ENCODE measurements at places on chromosomes 13 and 19.

DNA sequence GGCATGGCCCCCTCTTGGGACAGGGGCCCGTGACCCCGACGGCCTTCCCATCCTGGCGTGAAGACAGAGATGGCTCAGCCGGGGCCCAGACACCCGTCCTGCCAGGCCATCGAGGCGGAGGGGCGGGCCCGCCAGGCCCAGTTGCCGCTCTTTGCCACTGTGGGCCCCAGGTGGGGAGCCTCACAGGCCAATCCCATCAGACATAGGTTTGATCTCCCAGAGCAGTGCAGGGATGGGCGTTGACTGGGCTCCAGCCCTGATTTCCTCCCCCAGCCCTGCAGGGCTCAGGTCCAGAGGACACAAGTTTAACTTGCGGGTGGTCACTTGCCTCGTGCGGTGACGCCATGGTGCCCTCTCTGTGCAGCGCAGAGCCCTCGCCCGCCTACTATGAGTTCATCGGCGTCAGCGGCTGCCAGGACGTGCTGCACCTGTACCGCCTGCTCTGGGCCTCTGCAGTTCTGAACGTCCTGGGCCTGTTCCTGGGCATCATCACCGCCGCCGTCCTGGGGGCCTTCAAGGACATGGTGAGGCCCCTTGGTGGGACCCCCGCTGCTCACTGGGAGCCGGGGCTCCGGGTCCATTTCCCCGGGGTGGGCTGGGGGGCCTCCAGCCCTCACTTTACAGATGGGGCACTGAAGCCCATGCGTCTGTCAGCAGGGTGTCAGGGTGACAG is 42.4 kb downstream of the TMEM255B start:
- DNase-seq: no peak

DNA sequence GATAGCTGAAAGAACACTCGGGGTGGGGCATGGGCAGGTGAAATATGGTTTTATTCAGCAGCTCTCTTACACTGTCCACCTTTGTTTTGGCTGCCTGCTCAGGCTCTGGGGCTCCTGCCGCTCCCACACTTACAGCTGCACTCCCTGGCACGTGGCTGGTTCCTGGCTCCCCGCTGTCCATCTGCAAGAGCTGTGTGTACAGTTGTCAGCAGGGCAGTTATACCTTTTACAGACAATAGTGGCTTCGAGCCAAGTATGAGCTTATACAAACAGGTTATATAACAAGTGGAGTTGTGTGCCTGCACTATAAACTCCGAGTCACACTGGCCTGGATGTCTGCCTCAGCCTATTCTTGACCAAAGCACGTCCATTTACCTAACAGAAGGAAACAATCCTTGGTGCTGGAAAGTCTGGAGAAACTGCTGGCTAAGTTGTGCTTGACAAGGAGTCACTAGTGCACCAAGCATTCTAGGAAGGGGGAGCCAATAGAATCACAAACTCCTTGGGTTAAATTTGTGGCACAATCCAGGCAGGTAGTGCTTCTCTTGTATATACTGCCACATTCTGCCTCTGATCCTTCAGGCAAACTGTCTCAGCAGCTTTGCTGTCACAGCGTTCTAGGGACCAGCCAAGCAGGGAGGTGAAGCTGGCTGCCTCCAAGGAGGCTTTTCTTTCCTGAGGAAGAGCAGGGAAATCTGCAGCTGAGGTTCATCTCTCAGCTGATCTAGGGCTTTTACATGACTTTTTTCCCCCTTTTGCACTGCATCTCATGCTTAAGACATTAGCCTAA is 68.2 kb downstream of the NHLRC3 start:
- DNase-seq: no peak

GRCh38 chr19:4914736-4915501 is 5.6 kb downstream of the UHRF1 start:
- no peak for DNase-seq

GRCh38 chr13:48559638-48560320 is 26.9 kb upstream of the RCBTB2 start:
- DNase-seq: no peak

DNA sequence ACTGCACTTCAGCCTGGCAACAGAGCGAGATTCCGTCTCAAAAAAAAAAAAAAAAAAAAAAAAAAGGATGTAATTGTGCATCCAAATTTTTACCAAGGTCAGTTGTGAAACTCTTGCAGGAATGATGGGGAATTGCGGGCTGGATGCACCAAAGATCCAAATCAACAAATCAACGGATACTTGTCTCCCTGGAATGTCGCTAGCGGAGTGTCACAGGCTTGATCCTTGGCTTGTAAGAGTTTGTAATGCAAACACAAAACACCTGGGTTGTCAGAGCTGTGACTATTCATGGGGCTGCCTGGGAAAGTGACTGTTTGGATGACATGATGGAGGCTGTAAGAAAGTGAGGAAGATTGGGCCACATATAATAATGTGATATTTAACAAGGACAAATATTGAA is 4.2 kb downstream of the KANK3 start:
- no peak for DNase-seq

GRCh38 chr19:1281569-1282287 is 3.9 kb upstream of the EFNA2 start:
- DNase-seq: no peak

DNA sequence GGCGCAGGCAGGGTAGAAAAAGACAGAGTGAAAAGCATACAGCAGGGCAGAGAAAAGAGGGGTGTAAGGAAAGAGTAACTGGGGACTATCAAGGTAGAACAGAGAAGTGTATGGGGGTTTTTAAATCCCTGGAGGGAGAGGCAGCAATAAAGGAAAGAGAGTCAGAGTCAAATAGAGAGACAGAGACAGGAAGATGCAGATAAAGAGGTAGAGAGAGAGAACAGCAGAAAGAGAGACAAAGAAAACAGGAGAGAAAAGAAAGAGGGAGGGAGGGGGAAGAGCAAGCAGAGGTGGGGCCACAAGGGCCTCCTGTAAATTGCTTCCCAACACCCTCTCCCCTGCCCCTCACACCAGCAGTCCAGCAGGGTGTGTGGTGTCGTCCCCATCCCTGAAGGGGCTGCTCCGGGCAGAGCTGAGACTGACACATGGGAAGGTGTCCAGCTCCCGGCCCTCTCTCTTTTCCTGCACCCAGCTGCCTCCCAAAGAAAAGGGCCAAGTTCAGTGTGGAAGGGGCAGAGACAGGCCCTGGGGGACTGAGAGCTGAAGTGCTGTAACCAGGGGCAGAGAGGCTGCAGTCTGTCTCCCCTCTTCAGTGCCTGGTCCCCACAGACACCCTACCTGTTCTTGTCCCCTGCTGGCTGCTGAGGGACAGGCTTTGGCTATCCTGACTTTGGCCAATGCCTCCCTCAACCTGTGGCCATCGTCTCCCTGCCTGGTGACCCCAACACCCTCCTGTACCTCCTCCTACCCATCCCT is 17.4 kb upstream of the POU2F2 start:
- no peak for DNase-seq

DNA sequence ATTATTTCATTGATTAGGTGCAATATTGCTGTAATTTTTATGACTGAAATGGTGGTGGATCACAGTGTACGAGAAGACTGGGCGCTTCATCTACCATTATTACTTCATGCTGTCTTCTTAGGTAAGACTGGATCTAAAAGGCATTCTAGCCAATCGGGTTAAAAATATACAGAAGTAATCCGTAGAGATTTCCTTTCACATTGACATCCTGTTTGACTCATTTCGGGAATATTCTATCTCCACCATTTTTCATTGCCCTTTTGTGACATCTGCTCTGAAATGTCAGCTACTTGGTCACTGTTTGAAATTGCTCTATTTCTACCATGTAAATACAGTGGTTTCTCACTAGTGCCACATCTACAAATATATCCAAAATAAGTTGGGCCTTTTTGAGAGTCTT is 90.2 kb downstream of the ZAR1L start:
- no peak for DNase-seq

DNA sequence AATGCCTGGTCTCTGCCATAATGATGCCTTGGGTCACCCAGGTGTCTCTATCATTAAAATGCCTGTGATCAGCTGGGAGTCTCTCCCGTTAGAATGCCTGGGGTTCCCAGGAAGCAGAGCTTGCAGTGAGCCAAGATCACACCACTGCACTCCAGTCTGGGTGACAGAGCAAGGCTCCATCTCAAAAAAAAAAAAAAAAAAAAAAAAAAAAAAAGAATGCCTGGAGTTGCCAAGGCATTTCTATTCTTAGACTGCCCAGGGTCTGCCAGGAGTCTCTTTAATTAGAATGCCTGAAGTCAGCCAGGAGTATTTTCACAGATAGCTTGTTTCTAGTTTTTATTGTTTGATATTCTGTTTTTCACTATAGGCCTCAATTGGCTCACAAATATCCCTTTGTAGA is 1552.5 kb downstream of the UQCRFS1 start:
- DNase-seq: no peak

- DNase-seq: no peak
Observed at GRCh38 chr19:5051619-5052018, 82.7 kb downstream of the KDM4B start.

GRCh38 chr13:38308736-38309135 is 40.9 kb upstream of the UFM1 start:
- DNase-seq: no peak

DNA sequence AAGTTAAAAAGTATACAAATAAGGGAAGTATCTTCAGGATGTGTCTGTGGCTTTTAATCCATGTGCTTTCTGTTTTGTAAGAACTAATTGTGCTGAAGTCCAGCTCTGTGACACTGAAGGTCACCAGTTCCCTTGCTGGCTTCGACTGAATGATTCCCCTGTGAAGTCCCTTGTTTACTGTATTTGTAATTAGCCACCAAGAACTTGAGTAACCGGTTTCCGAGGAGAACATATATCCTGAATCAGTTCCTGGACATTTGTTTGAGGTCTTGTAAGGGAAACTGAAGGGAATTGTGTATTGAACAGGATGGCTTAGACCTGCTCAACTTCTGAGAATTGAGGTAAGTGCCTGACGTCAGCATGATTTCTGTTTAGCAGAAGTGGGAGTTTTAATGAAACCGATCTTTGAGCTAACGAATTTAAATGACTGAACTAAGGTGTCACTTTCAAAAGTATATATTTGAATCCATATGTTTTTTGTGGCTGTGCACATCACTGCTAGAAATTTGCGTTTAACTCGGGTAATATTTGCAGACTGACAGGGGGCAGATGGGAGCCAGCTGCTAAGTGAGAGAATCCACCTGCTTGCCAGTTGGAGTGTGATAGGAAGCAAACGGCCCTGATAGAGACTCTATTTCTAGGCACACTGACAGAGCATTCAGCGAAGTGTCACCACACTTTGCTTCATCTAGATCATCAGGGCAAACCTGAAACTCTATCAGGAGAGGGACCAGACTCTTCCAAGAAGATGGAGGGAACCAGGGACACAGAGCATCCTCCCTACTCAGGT is 530.0 kb downstream of the RFC3 start:
- DNase-seq: no peak

DNA sequence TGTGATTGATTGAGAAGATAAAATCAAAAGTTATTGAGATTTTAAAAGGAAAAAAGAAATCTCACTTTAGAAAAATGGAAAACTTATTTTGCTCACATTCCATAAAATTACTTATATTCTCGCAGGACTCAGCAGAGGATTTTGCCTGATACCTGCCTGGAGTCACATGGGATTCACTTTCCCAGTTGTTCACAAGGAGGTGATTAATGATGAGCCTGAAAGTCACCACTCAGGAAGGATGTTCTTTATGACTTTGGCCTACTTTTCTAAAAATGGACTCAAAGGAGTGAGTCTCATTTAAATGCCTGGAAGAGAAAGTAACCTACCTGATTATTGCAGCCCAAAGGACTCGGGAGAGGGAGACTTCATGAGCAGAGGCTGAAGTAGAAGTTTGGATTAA is 34.5 kb upstream of the FAM216B start:
- DNase-seq: no peak

DNA sequence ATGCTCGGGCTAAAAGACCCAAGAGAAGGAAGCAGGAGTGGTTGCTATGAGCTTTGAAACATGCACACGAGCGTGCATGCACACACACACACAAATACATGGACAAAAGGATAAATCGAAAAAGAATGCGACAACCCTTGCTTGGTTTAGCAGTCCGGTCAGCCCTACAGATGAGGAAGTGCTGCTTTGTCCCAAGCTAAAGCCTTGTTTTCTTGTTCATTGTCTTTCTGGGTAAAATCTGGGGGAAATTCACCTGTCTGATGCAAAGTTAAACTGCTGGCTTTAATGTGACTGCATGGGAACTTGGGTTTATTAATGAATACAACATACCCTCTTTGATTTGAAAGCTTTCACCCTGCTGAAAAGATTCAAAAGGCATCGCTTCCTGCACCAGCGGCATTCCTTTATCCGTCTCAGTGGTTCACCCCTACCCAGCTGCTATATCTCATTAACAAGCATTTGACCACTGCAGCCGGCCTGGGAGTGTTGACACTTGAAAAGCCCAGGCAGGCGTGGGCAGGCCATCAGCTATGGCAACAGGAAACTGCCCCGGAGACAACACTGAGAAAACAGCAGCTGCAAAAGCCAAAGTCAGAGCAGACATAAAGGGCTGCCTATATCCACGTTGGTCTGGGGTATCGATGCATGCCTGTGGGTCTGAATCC is 301.7 kb downstream of the NDFIP2 start:
- peak; percentile 78 for DNase-seq

DNA sequence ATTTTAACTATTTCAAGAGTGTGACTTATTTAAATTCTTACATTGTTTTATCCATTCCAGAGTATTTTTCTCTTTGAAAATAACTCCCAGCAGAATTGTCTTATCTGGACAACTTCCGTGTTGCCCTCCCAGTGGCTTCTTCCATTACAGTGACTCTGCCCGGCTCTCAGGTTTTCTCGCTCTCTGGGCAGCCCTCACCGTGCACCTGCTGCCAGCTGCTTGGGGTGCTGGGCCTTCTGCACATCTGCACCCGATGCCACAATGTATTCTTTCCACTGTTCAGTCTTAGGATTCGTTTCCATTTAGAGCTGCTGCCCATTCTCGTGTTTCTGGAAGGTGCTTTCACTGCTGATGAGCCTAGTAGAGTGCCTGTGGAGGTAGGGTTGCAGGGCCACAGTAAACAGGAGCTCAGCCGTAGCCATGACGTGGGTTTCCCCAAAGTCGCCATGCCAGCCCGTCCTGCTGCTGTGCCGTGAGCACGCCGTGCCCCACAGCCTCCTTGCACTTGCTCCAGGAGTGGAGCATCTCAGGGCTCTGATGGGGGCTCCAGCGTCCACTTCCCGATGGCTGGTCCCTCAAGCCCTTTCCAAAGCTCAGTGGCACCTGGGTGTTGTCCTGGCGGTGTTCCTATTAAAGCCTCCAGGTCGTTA is 46.1 kb upstream of the DCUN1D2 start:
- DNase-seq: no peak

- DNase-seq: no peak
Observed at GRCh38 chr19:58107778-58108545, 9.9 kb upstream of the ZSCAN18 start.

GRCh38 chr19:51296336-51297093 is 14.9 kb upstream of the IGLON5 start:
- no peak for DNase-seq

- no peak for DNase-seq
Observed at GRCh38 chr19:54191811-54192453, 824 bp downstream of the TSEN34 start.

- DNase-seq: no peak
Observed at GRCh38 chr19:58356766-58357480, 3.6 kb upstream of the A1BG start.

- no peak for DNase-seq
Observed at GRCh38 chr13:112916296-112916695, 52.7 kb upstream of the MCF2L start.

- DNase-seq: no peak
Observed at GRCh38 chr19:2343289-2343982, 15.0 kb downstream of the SPPL2B start.

- DNase-seq: no peak
Observed at GRCh38 chr19:55270172-55270942, 9.6 kb downstream of the HSPBP1 start.
